Stimulated activated CD4-positive, alpha-beta T cell treated with anti-CD3 and anti-CD28 coated beads, TNF-alpha, amount 100 ng/mL, for 48 hours (primary cell): ENCODE measurements at places on chromosomes 12 and 14.
A peak's percentile ranks its signal among the peaks of the same experiment; 100 is the strongest.

GRCh38 chr12:109624467-109624866 lies 50.9 kb downstream of the MVK start:
- no peak for DNase-seq

- DNase-seq = no peak
Measured at GRCh38 chr14:53951627-53952303, 4.9 kb downstream of the BMP4 start.

GRCh38 chr12:127657036-127657435 lies 609.9 kb upstream of the TMEM132C start:
- DNase-seq = no peak

DNA sequence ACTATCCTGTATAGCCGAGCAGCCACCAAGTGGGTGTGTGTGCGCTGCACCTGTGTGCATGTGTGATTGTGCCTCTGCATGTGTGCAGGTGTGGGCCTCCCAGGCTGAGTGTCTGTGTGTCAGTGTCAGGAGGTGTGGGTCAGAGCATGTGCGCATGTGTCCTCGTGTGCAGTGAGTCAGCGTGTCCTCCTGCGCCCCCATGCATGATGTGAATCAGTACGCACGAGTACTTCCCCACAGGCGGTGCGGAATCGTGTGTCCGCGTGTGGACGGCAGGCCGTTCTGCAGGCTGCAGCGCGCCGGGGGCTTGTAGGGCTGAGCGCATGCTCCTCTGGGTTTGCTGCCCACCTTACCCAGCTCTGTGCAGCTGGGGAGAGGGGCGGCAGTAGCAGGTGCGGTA lies 34.2 kb downstream of the DTX1 start:
- DNase-seq = no peak

DNA sequence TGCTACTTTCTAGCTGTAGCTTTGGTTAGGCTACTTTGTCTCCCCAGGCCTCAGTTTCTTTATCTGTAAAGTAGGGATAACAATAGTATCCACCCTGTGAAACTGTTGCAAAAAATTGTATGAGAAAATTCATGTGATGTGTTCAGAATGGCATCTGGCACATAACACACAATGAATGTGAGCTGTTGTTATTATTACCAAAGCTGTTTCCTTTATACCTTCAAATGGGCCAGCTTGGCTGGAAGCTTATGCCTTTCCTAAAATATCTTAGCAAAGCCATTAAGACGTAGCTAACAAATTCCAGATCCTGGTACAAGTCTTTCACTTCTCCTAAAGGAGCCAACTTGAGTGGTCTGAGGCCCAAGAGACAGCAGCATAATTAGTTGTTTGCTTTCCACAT lies 25.2 kb upstream of the MANSC4 start:
- no peak for DNase-seq

- no peak for DNase-seq
Measured at GRCh38 chr14:43792980-43793379, 714.1 kb downstream of the FSCB start.

DNA sequence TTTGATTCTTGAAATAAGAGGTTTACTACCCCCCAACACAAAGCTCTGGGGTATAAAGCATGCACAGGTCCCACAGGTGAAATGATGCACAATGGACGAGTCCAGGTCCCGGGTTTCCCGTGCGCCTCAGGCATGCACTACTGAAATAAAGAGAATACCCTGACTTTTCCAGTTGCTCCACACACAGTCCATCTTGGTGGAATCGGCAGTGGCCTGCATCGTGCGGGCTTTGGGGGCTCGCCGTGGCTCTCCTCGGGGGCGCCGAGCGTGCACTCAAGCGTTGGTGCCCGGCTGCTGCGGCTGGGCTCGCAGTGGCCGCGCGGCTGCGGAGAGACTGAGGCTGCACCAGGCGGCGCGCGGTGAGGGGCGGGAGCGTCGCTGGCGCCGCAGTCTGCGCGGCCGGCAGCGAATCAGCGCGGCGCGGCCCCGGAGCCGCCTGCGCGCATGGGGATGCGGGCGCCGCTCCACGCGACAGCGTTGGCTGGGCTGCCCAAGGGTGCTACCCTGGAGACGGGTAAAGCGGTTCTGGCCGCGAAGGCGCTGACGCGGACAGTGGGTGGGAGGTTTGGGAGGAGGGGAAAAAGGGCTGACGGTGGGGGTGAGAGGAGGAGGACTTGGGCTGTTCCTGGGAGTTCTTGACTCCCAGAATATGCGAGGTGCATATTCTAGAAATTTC lies 53.8 kb upstream of the CCDC175 start:
- DNase-seq = no peak

- DNase-seq = no peak
Measured at GRCh38 chr14:60590991-60591414, 58.3 kb downstream of the SIX1 start.

DNA sequence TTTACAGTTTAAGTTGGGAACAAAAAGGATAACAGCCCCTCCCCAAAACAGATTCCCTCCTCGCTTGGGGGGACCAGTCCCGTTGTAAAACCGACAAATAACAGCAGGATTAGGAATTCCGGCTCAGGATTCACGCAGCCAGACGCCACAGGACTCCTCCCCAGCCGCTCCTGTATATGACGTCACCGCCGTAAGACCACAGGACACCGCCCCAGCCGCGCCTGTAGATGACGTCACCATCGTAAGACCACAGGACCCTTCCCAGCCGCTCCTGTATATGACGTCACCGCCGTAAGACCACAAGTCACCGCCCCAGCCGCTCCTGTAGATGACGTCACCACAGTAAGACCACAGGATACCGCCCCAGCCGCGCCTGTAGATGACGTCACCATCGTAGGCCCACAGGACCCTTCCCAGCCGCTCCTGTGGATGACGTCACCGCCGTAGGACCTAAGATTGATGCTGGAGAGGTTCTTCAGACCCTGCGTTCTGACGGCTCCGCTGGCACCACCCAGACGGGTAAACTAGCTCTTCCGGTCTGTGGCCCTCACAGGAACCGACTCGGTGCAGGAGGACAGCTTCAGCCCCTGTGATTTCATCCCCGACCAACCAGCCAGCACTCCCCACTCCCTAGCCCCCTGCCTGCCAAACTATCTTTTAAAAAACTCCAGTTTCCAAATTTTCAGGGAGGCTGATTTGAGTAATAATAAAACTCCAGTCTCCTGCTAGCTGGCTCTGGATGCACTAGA lies 43.9 kb upstream of the FBRSL1 start:
- DNase-seq = peak; percentile 46

DNA sequence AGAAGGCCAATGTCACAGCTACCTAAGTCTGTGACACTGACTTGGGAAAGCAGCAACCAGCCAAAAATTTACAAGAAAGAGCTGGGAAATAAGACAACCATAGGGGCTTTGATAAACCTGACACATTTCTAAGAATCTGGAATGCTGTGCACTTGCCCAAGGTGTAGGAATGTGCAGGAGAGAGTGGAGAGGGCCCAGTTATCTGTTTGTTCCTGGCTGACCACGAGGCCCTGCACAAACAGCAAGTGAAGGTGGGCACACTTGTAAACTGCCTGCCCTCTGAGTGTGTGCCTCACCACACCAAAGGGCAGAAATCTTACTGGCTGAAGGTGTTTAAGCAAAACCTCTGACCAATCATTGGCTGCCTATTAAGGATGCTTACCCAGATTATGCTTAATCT lies 27.3 kb downstream of the DLK1 start:
- DNase-seq = no peak

DNA sequence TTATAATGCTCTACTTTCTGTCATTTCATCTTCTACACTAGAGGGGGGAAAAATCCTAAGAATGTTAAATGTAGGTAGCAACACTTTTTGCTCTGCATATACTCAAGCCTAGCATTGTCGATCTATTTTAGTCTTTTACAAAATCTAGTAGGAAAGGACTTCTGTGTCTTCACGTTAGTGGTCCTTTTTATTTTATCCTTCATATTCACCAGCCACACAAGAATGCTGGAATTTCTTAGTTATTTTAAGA lies 253.0 kb upstream of the FLRT2 start:
- no peak for DNase-seq

DNA sequence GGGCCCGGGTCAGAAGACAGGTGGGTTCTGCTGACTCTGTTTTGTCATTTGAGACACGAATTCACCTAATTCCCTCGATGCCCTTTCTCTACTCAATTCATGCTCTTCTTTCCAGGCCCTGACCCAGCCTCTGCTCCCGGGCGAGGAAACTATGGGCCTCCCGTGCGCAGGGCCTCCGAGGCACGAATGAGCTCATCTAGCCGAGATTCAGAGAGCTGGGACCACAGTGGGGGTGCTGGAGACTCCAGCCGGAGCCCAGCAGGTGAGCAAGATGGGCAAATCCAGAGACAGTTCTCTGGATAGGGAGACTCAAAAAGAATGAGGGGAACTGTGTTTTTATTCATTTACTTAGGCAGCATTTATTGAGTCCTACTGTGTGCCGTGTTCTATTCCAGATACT lies 37.0 kb upstream of the OAS1 start:
- DNase-seq = no peak

- DNase-seq = no peak
Measured at GRCh38 chr12:8584004-8584403, 28.7 kb downstream of the AICDA start.

- DNase-seq = no peak
Measured at GRCh38 chr12:116182359-116183063, 95.0 kb downstream of the MED13L start.

DNA sequence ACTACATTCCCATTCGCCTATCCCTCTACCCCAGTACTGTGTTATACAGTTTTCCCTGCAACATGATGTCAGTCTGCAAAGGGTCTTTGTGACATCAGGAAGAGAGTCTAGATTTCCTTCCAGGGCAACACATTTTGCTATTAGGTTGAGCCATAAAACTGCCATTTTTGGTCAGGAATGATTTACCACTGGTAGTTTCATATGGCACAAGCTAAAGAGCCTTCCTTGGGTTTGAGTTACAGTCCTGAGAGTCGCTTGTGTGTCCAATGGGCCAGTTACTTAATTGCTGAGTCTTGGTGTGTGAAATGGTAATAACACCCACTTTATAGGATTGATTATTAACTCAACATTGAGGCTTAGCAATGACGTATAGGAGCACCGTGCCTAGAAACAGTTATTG lies 22.6 kb upstream of the AMIGO2 start:
- DNase-seq = no peak

GRCh38 chr12:89029961-89030360 lies 322.3 kb downstream of the DUSP6 start:
- DNase-seq = no peak

DNA sequence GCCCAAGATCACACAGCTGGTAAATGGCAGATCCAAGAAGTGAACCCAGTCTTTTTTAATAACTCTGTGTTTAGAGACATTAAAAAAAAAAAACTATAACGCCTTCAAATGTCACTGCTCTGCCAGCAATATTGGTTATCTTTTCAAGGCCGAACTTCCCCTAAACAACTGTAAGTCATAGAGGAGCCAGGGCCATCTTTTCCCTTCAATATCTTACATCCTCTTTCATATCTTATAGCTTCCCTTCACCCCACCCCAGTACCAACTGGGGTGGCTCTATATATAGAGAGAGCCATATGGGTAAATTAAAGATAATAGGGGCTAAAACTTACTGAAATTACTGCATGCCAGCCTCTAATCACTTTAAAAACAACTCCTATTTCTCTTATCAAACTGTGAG lies 100.2 kb downstream of the STAB2 start:
- no peak for DNase-seq

- no peak for DNase-seq
Measured at GRCh38 chr12:15393037-15393436, 70.7 kb downstream of the PTPRO start.

- no peak for DNase-seq
Measured at GRCh38 chr12:120093592-120094355, 22.8 kb downstream of the RAB35 start.

DNA sequence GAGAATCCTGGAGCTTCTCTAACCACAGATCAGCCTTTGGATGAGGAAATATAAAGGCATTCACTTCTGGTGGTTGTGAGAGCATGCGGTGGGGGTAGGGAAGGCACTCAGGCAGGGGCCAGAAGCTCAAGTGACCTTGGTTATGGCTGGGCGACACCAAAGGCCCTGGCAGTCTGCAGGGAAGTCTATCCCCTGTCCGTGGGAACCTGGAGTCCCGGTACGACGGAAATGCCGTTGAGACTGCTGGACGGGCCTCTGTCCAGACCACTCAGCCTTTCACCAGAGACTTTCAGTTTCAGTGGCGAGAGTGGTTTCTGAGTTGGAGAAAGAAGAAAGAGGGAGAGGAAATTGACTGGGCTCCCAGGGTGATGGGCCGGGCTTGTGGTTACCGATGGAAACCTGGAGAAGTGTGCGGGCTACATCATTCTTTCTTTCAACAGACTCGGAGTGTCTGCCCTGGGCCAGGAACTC lies 20.9 kb downstream of the ISCA2 start:
- no peak for DNase-seq

- DNase-seq = no peak
Measured at GRCh38 chr12:45522227-45522626, 207.3 kb upstream of the ARID2 start.

DNA sequence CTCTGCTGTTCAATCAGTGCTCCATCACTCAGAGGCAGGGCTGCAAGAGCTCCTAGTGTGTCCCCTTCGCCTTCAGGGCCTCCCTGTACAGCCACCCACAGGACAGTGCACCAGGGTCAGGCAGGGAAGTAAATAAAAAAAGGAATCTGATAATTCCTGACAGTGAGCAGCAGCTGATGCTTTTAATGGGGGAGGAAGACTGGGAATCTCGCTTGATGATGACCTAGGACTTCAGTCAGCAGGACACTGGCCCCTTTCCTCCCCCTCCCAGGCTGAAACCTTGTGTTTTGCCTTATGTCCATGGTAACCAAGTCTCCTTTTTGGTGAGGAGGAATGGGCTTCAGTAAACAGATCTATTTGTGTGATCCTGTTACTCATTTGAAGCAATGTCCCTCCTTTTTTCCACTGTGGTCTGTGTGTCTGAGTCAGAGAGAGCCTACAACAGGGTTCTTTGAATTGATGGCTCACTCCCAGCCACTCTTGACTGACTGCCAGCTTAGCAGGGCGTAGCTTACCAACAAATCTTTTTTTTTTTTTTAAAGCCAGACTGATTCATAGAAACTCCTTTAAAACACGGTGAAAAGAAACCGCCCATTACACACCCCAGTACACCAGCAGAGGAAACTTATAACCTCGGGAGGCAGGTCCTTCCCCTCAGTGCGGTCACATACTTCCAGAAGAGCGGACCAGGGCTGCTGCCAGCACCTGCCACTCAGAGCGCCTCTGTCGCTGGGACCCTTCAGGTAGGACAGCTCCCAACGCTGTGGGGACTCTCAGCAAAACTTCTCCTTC lies at the start of gene EMP1:
Gene EMP1 (plus strand): TSS at position 597 of the 792 bp plus-strand sequence. CDS start 14,785 bp downstream, outside the sequence.
- peak; percentile 74 for DNase-seq

DNA sequence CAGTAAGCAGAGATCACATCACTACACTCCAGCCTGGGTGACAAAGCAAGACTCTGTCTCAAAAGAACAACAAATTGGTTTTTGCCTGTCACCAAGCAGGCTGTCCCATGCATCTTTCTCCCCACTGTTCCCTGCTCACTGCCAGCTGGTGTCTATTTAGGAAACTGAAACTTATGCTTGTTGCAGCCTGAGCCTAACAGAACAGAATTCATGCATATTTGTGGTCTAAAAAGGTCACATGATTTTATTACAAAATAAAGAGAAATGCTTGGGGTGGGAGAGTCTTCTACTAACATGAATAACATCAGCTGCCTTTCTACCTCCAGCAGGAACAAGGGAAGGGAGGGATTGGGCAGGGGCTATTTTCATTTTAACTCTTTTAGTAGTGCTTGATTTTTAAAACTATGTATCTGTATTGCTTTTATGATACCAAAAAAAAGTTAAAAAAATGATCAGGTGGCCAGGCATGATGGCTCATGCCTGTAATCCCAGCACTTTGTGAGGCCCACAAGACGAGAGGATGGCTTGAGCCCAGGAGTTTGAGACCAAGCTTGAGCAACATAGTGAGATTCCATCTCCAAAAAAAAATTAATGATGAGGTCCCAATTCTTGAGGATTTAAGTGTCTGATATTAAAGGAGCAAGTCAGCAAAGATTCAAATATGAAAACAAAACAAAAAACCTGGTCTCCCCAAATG lies 923 bp downstream of the STAT2 start:
- no peak for DNase-seq

GRCh38 chr14:72745546-72745945 lies 148.4 kb downstream of the DPF3 start:
- no peak for DNase-seq
